Smooth muscle cell of the umbilical artery (primary cell): ENCODE measurements at places on chromosomes 16 and 17. TPM values are rescaled to one million over a fixed set of nuclear protein-coding genes. Genes with fewer than 3 reads are reported as not detected.

The TNRC6C gene
- 3.6 and 6.0 TPM in 2 replicates for total RNA-seq

The ACSM2A gene
- total RNA-seq: not detected in 2 replicates

The NME4 gene
- 63.2 and 80.6 TPM in 2 replicates for total RNA-seq

The PRR35 gene
- total RNA-seq: not detected in 2 replicates

The ZC3H7A gene
- total RNA-seq: 46.6 and 68.0 TPM in 2 replicates

The PRSS8 gene
- total RNA-seq: not detected in 2 replicates

The SLFN12L gene
- total RNA-seq: under 0.01 TPM in 1 of 2 replicates, not detected in the other

The C16orf74 gene
- 11.6 and 12.6 TPM in 2 replicates for total RNA-seq

The PLEKHG4 gene
- 13.1 and 28.2 TPM in 2 replicates for total RNA-seq

The CDH3 gene
- under 0.01 and 0.14 TPM in 2 replicates for total RNA-seq

The ATP1B2 gene
- not detected in 2 replicates for total RNA-seq

The IL17C gene
- total RNA-seq: 0.23 TPM in 1 of 2 replicates, not detected in the other

The KRTAP4-3 gene
- total RNA-seq: not detected in 2 replicates

The KRTAP17-1 gene
- total RNA-seq: not detected in 2 replicates

The SOX8 gene
- under 0.01 and 0.14 TPM in 2 replicates for total RNA-seq

The TBC1D3K gene
- not detected in 2 replicates for total RNA-seq

The DNAI2 gene
- not detected in 2 replicates for total RNA-seq

The SOX9 gene
- 1.8 and 11.9 TPM in 2 replicates for total RNA-seq

The CASKIN1 gene
- 0.30 and 0.92 TPM in 2 replicates for total RNA-seq

The ADAD2 gene
- total RNA-seq: not detected in 2 replicates

The KRTAP4-9 gene
- total RNA-seq: not detected in 2 replicates

The SLC52A1 gene
- total RNA-seq: under 0.01 TPM in 1 of 2 replicates, not detected in the other

The ASGR1 gene
- total RNA-seq: 1.1 and 1.2 TPM in 2 replicates

The ZNF785 gene
- 11.6 TPM in 2 replicates for total RNA-seq

The PNMT gene
- total RNA-seq: not detected in 2 replicates

The KRTAP16-1 gene
- total RNA-seq: not detected in 2 replicates

The SLC38A8 gene
- not detected in 2 replicates for total RNA-seq

The SOST gene
- not detected in 2 replicates for total RNA-seq

The TELO2 gene
- 12.8 and 15.4 TPM in 2 replicates for total RNA-seq

The ZFPM1 gene
- total RNA-seq: 3.9 and 6.0 TPM in 2 replicates

The SMTNL2 gene
- total RNA-seq: under 0.01 TPM in 1 of 2 replicates, not detected in the other

The CCL8 gene
- total RNA-seq: 0.89 TPM in 1 of 2 replicates, not detected in the other

The FGF11 gene
- total RNA-seq: 5.3 and 7.2 TPM in 2 replicates

The PRSS21 gene
- total RNA-seq: not detected in 2 replicates

The CCL17 gene
- total RNA-seq: not detected in 2 replicates
